ENCODE measurements at places on chromosomes 5 and 9. TPM values are rescaled to one million over a fixed set of nuclear protein-coding genes. Genes with fewer than 3 reads are reported as not detected.

The PCDHB2 gene
- total RNA-seq = 10.5 TPM

The BARHL1 gene
- not detected for total RNA-seq

The GZMA gene
- total RNA-seq = 2.9 TPM

The SLC6A3 gene
- 1.1 TPM for total RNA-seq

The ZDHHC21 gene
- 9.1 TPM for total RNA-seq

The JADE2 gene
- 4.2 TPM for total RNA-seq

The PCDHAC1 gene
- total RNA-seq = 12.4 TPM

The STC2 gene
- total RNA-seq = 7.7 TPM

The ENC1 gene
- 4.4 TPM for total RNA-seq

The HSPB3 gene
- 0.43 TPM for total RNA-seq

The CDH18 gene
- 3.8 TPM for total RNA-seq

The PROB1 gene
- total RNA-seq = 0.56 TPM

The TJP2 gene
- total RNA-seq = 3.0 TPM

The CCNB1 gene
- 9.1 TPM for total RNA-seq

The TEX48 gene
- total RNA-seq = not detected

The FOXI1 gene
- 0.58 TPM for total RNA-seq

The ZNF483 gene
- 10.2 TPM for total RNA-seq

The PCDHA2 gene
- 1.9 TPM for total RNA-seq

The STPG3 gene
- not detected for total RNA-seq

The SLC36A3 gene
- not detected for total RNA-seq

The ECSCR gene
- not detected for total RNA-seq

The ANKRD31 gene
- 0.92 TPM for total RNA-seq

The ST8SIA4 gene
- total RNA-seq = 0.49 TPM

The PCDHA7 gene
- 1.5 TPM for total RNA-seq

The NOXA1 gene
- 0.15 TPM for total RNA-seq

The STK32A gene
- 8.3 TPM for total RNA-seq

The MAP1B gene
- 358 TPM for total RNA-seq

The CTNNAL1 gene
- 38.6 TPM for total RNA-seq

The GMCL2 gene
- total RNA-seq = not detected

The AHRR gene
- 9.1 TPM for total RNA-seq

The SPATA31C1 gene
- total RNA-seq = 0.32 TPM

The SMIM23 gene
- total RNA-seq = not detected

The PDE4D gene
- 16.3 TPM for total RNA-seq

The FOXD4 gene
- total RNA-seq = 0.48 TPM

The TMEM252 gene
- not detected for total RNA-seq

The PHPT1 gene
- 340 TPM for total RNA-seq

The IFNB1 gene
- not detected for total RNA-seq

The GFI1B gene
- 0.11 TPM for total RNA-seq

The CYSRT1 gene
- 0.90 TPM for total RNA-seq

The PLCXD3 gene
- 0.16 TPM for total RNA-seq

The RBM22 gene
- total RNA-seq = 26.4 TPM

The CCDC152 gene
- 0.96 TPM for total RNA-seq

The PCDHGA12 gene
- 2.2 TPM for total RNA-seq

The SOX30 gene
- 0.33 TPM for total RNA-seq

The GHR gene
- total RNA-seq = 4.4 TPM

The ARHGEF28 gene
- total RNA-seq = 1.0 TPM

The PCAT7 gene
- 5.8 TPM for total RNA-seq

The PCDHA10 gene
- 2.5 TPM for total RNA-seq

The RASGRF2 gene
- total RNA-seq = 2.3 TPM

The ARSI gene
- total RNA-seq = 2.2 TPM

The SPZ1 gene
- not detected for total RNA-seq

The CYLC2 gene
- not detected for total RNA-seq

The CFAP157 gene
- total RNA-seq = 1.1 TPM

The ACOT12 gene
- total RNA-seq = 0.41 TPM

The GNA14 gene
- total RNA-seq = 0.16 TPM

The OR13F1 gene
- total RNA-seq = not detected

The MAMDC2 gene
- total RNA-seq = 0.18 TPM

The LRRC19 gene
- 0.43 TPM for total RNA-seq
